Activated CD8-positive, alpha-beta memory T cell treated with anti-CD3 and anti-CD28 coated beads for 1 hour (primary cell): ENCODE measurements at places on chromosomes 3 and 15.

DNA sequence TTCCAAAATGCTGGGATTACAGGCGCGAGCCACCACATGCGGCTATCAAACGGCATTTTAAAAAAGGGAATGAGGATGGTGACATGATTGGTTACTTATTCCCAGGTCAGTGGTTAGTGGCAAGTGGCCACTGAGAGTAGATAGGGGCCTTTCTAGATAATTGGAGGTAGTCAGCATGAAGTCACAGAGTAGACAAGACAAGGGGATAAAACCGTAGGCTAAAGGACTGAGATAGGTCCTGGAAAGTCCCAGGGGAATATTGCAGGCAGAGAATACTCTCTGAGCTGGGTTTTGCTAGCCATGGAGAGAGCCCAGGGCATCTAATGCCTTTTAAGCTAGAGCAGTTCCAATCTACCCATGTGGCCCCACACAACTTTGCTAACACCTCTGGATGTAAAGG is 52.2 kb downstream of the KCNAB1 start:
- no peak for DNase-seq

GRCh38 chr3:54822206-54822605 is 105.7 kb downstream of the LRTM1 start:
- no peak for DNase-seq

GRCh38 chr3:126146034-126146433 is 34.4 kb downstream of the ALDH1L1 start:
- DNase-seq = no peak

DNA sequence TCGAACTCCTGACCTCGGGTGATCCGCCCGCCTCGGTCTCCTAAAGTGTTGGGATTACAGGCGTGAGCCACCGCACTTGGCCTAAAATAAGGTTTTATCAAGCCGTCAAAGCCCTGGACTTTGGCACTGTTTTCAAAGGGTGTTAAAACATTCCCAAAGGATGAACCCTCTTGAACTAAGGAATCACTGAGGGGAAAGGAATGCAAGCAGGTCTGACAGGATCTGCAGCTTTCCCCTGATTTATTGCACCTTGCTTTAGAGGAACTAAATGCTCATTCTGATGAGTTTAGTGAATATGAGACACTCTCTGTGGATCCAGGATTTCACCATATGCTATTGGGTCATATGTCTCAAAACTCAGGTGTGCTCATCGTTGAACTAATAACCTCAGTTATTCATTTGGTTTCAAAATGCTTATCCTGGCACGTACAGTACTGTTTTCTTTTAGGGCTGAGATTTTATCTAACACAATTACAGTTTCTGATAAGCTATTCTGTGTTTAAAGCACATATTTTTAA is 63.0 kb upstream of the TSC22D2 start:
- no peak for DNase-seq

GRCh38 chr15:95826412-95827195 is 503.9 kb upstream of the NR2F2 start:
- no peak for DNase-seq

GRCh38 chr3:171847133-171847532 is 4.0 kb downstream of the TMEM212 start:
- DNase-seq = no peak

- no peak for DNase-seq
Observed at GRCh38 chr3:71817262-71817661, 32.3 kb upstream of the PROK2 start.

DNA sequence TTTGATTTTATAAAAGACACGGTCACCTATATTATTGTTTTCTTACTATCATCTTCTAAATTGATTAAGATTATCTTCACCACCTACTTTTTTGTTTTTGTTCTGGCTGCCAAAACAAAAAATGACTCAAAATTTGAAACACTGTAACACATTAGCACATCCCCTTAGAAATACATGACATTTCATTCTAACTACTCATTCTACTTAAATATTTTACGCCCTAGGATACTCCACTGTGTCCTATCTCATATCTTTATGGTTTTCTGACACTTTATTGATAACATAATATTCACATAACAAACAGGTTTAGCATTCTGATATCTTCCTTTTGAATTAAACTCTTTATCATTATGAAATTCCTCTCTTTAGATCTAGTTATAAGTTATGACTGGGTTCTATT is 656.2 kb downstream of the GBE1 start:
- DNase-seq = no peak

DNA sequence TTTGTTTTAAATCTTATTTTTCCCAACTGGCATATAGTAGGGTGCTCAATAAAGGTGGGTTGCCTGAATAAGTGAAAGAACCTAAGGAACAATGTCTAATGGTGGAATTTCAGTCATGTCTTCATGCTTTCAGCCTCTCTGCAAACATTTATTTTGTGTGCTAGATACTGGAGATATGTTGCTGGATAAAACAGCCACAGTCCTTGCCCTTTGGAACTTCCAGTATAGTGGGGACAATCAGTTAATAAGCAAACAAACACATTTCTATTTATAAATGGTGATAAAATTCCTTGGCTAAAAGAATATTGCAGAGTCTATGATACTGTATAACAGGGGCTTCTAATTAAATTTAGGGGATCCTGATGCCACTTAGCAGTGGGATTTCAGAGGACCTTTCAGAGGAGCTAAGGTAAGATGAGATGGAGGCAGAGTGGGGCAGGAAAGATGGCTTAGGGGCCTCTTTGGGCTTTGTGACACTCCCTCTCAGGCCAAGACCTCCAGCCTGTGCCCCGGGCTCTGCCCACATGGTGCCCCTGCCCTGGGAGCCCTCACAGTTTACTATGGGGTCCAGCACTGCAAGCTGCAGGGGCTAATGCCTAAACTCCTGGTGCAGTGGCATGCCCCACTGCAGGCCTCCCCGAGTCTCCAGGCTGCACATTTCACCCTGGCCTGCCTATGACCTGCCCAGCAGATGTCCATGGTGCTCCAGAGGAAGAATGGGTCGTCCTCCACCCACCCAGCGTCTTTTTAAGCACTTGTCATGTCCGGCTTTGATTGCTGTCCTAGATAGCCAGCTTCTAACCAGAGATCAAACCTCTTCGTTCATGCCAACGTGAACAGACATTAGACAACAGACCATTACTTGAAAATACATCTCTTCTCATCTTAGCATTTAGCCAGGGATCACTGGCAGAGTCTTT is 61.6 kb upstream of the PRR23C start:
- DNase-seq = no peak

- no peak for DNase-seq
Observed at GRCh38 chr15:47796339-47796738, 79.0 kb downstream of the SEMA6D start.

GRCh38 chr3:194176274-194176991 is 40.5 kb downstream of the HES1 start:
- no peak for DNase-seq

DNA sequence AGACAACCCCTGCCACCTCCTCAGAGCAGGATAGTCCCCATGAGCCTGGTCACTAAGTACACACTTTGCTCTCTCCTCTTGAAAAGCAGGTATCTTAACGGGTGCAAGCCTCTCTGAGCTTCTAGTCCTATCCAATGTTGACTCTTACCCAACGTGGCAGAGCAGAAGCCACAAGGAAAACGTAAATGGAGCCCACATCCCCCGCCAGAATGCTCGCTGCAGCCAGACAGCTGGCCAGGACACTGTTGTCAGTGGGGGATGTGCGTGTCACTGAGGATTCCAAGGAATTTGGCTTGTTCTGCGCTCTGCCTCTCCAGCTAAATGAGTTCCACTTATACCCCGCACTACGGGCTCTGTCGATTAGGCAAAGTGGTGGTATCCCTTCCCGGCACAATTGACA is 67.8 kb upstream of the IGF1R start:
- no peak for DNase-seq

DNA sequence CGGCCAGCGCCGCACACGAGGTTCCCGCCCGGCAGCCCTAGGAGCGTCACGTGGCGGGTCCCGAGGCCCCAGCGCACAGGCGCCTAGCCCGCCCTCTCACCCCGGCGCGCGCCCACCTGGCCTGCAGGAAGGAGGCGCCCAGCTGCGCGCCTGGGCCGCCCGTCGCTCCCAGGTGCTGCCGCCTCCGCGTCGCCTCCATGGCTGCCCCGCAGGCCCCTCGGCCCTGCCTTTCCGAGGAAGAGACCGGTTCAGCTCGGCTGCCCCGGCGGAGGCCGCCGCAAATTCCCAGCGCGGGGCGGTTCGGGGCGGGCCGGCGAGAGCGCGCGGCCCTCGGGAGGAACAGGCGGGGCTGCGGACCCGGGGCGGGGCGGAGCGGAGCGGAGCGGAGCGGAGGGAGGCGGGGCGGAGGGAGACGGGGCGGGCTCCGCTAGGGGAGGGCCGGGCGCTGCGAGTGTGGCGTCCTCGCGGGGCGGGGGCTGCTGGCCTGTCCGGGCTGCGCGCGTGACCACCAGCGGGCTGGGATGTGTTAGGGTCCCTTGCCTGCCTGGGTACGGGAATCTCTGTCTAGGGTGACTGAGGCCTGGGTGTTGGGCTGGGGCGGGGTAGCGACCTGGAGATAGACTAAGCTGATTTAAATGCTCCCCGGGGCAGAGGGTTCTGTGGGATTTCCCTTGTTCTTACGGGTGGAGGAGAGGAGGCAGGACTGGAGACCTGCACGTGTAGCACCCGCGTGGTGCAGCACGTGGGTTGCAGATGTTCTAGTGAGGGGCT is at the start of gene CLN6:
Gene CLN6 (minus strand): TSS at position 343 of the 771 bp plus-strand sequence. CDS start 144 bp downstream, at position 199.
- DNase-seq = peak; percentile 71

GRCh38 chr3:129684270-129684669 is 77.8 kb upstream of the PLXND1 start:
- DNase-seq = no peak

GRCh38 chr3:113291572-113291971 is 80.2 kb downstream of the BOC start:
- DNase-seq = no peak

GRCh38 chr3:180600473-180600872 is 1.5 kb upstream of the TTC14 start:
- DNase-seq = no peak

DNA sequence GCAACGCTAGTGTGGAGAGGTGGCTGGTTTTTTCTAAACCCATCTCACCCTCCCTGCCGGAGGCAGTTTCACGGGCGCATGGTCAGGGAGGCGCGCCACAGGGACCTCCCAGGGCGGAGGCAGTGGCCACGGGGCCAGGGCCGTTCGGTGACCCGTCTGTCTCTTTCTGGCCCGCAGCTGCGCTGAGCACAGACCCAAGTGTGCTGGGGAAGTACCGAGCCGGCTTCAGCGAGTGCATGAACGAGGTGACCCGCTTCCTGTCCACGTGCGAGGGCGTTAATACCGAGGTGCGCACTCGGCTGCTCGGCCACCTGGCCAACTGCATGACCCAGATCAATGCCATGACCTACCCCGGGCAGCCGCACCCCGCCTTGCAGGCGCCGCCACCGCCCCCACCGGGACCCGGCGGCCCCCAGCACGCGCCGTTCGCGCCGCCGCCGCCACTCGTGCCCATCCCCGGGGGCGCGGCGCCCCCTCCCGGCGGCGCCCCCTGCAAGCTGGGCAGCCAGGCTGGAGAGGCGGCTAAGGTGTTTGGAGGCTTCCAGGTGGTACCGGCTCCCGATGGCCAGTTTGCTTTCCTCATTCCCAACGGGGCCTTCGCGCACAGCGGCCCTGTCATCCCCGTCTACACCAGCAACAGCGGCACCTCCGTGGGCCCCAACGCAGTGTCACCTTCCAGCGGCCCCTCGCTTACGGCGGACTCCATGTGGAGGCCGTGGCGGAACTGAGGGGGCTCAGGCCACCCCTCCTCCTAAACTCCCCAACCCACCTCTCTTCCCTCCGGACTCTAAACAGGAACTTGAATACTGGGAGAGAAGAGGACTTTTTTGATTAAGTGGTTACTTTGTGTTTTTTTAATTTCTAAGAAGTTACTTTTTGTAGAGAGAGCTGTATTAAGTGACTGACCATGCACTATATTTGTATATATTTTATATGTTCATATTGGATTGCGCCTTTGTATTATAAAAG is 1.8 kb downstream of the HES1 start:
- DNase-seq = peak; percentile 30
